ENCODE measurements at places on chromosomes 3 and 15.

DNA sequence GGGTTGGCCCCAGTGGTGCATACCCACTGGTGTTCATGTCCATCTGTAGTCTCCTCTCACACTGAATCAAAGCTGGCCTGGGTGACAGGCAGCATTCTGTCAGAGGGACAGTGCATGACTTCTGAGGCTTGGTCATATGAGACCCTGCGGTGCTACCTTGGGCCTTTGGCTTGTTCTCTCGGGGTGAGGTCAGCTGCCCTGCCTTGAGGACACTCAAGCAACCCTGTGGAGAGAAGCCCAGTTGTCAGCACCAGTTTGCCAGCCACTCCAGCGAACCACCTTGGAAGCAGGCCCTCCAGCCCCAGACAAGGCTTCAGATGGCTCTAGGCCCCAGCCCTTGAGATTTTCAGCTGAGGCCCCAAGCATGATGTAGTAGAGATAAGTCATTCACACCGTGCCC lies 16.9 kb upstream of the RAB7A start:
- DNase-seq, result no peak

GRCh38 chr3:10715886-10716285 lies 100.1 kb upstream of the SLC6A11 start:
- DNase-seq, result no peak

GRCh38 chr3:57227930-57228751 lies 612 bp downstream of the APPL1 start:
- DNase-seq, result peak; percentile 11

DNA sequence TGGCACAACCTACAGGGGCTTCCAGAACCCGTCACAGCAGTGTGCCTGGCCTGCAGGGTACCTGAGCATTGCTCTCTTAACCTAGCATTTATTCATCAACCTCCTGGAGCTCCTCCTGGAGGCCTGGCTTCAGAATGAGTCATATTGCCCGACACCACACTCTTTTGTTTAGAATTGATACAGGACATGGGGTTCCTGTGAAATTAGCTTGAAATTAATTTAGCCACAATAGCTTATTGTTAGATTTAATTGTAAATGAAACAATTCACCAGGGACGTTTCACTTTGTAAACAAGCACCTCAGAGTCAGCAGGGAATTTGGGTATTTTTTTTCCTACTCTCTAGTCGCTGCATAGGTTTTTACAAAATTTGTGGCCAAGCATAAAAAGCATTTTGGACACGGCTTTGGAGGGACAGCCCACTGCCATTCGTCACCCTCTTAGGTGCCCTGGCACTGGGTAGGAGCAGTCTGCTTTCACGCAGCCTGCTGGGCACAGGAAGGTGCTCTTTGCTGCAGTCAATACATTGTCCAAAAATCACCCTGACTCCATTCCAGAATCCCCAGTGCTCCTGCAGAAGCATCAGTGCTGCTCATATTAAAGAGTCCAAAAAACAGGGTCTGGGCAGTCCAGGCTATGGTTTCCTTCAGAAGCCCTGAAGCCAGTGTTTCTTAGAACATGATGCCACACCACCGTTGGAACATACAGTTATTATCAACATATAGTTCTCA lies 60.8 kb upstream of the MEF2A start:
- DNase-seq, result no peak

GRCh38 chr15:77800305-77800704 lies 167.6 kb upstream of the LINGO1 start:
- DNase-seq, result no peak

DNA sequence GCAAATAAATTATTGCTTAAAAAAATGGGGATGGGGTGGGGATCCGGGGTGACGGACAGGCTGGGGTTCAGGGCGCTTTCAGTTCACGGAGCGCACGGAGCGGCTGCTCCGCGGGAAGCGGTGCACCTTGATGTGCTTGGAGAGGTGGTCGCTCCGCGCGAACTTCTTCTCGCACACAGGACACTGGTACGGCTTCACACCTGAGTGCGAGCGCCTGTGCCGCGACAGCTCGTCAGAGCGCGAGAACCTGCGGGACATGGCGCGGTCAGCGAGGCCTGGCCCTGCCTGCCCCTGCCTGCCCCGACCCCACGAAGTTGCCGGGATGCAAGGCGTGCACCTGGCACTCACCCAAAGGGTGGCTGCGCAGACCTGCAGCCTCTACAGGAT lies 13.6 kb downstream of the KLF15 start:
- DNase-seq, result no peak

- DNase-seq, result peak; percentile 9
These were observed 149.1 kb upstream of the CD96 start for GRCh38 chr3:111392894-111393398.

DNA sequence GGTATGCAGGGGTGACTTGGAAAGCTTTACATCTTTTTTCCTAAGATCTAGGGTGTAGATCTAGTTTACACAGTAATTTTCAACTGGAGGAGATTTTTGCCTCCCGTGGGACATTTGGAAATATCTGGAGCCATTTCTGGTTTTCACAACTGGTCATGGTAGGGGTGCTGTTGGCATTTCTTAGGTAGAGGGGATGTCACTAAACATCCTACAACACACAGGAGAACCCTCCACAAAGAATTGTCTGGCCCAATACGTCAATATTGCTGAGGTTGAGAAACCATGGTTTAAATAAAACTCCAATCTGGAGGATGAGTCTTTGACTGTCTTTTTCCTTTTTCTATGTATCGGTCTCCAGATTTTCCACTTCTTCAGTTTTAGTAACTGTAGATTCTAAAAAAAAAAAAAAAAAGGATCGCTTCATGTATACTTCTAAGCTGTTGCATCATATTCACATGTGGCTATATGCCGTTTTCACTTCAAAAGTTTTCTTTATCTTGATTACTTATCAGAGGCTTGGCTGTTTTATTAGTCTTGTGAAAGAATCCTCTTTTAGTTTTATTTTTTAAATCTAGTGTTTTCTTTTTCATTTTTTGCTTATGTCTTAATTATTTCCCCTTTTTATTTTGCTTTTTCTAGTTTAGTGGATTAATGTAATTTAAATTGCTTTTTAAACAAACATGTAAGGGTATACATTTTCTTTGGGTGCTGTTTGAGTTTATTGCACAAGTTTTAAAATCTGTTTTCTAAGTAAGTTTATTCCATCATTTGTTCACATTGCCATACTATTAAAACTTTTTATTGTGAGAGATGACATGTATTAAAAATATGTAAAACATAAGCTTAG lies 21.2 kb downstream of the UBE2Q2 start:
- DNase-seq, result no peak

GRCh38 chr3:99175276-99175812 lies 273.8 kb upstream of the DCBLD2 start:
- DNase-seq, result no peak

DNA sequence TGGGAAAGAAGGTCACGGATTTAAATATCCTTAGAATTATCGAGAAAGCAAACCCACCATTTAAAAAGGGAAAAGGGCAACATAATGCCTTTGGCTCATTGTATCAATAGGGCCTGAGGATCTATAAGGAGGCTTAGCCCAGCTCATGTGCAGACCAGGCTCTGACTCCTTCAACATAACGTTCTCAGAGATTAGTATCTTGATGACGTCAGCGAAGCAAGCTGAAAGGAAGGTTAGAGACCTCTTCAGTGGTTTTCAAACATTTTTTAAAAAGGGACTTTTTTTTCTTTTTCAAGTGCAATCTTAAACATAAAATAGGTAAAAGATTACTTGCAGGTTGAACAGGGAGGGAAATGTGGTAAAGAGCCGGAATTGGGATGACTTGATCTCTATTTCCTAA lies 463.9 kb upstream of the ADAMTS9 start:
- no peak for DNase-seq

DNA sequence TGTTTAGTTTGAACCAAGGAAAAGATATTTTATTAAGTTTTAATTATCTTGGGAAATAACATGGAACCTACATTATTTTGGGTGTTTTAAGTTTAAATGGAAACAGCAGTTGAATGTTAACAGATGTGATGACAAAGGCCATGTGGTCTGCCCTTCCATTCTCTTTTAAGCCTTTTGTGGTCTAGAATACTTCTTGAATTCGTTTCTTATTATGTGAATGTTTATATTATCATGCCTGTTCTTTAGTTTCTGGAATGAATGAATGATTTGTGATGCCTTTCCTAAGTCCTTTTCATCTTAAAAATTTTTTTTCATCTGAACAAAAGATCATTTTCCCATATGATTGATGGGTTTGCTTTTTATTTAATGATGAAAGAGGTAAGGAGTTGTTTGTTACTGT lies 44.6 kb downstream of the SNRK start:
- DNase-seq, result no peak

DNA sequence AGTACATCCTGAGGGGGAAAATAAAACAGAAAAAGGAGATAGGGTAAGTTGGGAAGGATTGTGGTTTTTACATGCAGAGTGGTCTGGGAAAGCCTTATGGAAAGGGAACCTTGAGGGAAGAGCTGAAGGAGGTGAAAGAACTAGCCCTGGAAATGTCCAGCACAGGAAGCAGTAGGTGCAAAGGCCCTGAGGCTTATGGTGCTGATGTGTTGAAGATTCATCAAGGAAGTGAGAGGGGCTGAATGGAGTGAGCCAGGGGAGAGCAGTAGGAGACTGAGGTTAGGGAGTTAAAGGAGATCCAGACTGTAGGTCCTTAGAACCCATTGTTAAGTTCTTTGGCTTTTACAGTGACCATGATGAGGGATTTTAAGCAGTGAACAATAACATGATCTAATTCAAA lies 33.0 kb downstream of the ATP1B3 start:
- no peak for DNase-seq

DNA sequence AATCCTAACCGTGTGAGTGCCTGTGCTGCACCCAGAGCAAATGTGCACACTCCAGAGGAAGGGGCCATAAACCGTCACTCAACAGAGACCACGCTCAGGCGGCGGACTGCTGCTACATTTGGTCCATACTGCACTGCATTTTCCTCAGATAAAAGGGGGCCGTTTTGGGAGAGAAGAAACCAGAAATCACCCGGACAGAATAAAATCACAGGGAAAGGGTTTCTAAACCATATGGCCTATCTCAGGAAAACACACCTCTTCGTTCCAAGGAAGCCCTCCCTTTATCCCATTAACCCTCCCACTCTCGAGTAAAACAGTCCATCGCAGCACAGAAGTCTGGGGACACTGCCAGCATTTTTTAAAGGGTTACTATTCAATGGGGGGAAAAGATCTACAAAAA lies 7.6 kb downstream of the IL17RD start:
- no peak for DNase-seq

GRCh38 chr3:122200661-122201060 lies 17.2 kb downstream of the CASR start:
- no peak for DNase-seq

DNA sequence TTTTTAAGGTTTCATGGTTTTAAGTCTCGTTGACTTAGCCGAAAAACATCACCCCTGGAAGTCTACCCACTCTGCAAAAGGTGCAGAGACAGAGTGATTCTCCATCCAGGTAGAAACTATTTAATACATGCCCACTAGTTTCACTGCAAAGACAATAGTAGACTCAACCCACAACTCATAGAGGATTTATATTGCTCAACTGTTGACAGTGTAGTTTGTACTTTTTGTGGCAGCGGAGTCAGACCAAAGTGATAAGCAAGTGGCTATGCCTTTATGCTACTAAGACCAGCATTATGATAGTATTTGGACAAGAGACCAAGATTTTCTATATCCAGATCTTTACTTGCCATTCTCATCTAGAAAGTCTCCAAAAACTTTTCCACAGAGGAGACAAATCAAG lies 98.8 kb upstream of the ZBTB20 start:
- DNase-seq, result no peak

DNA sequence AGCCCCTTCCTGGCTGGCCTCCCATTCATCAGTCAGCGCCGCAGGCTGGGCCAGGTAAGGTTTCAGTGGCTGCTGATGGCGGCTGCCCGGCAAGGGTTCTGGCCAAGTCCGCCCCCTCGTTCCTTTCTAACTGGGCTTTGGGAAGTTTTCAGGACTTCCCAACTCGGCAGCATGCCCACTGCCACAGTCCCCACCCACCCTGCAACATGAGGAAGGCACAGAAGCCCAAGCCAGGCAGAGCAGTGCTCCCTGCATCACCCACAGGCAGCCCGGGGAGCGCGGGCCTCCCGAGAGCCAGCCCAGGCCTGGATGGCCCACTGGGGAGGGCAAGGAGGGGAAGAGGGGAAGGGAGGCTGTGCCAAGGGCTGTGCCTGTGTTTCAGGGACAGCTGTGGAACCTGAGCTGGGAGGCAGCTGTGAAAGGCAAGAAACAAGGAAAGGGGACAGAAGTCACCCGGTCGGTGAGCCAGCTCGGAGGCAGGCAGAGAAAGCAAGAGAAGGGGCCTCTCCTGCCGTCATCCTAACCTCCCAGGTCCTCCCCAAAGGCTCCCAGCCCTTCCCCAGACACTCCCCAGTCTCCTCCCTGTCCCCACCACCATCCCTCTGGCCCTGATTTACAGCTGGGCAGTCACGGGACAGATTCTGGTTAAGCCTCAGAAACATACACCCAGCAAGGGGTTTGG lies 73.9 kb downstream of the CPN2 start:
- no peak for DNase-seq

DNA sequence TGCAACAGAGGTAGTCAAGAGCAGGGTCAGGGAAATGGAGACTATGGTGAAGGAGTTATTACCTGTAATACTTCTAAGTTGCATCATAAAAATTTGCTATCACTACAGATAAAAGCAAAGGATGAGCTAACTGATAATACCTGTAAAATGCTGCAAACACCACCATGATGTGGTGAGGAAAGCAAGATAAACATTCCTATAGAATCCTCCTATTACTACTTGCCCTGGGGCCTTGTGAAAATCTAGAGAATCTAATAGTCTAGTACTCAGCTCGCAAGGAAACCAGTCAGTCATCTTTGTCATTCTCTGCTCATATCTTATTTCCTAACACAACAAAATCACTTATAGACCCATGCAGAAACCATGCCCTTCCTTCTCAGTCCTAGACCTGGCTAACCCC lies 899.8 kb downstream of the FHIT start:
- DNase-seq, result no peak

GRCh38 chr3:94234177-94234788 lies 171.4 kb downstream of the NSUN3 start:
- DNase-seq, result no peak

DNA sequence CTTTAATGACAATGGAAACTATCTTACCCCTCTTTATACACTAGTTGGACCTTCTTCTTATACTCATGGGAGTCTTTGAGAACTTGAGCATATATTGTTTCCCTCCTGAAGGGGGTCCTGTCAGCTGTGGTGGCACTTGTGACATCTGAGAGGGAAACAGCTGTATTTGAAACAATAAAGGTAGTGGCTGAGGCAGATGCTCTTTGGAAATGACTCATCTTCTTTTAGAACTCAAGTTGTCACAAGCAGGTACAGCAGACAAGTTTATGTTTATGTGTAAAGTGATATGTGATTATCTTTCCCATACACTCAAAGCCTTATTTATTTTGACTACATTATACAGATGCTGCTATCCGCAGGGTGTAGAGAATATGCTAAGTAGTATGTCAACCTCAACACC lies 220.0 kb upstream of the GRM7 start:
- no peak for DNase-seq

DNA sequence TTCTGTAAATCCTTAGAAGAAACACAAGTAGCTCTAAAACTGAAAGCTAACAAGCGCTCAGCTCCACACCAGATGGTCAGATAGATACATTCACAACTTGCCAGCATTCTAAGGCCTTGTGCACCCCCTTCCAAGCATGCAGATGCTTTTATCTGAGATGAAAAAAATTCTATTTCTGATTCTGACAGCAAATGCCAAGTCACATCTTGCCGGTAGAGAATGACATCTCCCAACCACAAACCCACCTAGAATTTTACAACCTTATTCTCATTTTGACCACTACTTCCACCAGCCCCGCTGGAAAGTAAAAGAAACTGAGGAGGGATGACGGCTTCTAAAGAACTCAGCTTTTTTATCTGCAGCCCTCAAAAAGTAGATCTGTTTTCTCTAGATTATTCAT lies 57.7 kb downstream of the SUMF1 start:
- DNase-seq, result no peak
